Upper lobe of left lung (tissue), 6 donors: ENCODE measurements at places on chromosomes 5 and 9.

- no peak for DNase-seq
Measured at GRCh38 chr5:37495668-37496347, 116.7 kb downstream of the WDR70 start.

- DNase-seq = no peak
Measured at GRCh38 chr9:121182101-121182836, 19.4 kb downstream of the RAB14 start.

- no peak for DNase-seq
Measured at GRCh38 chr5:159451197-159452052, 121.1 kb upstream of the IL12B start.

GRCh38 chr9:124803911-124804310, 27.0 kb downstream of the OLFML2A start:
- no peak for DNase-seq
